NCI-H460 (cell line): ENCODE measurements at places on chromosomes 16 and 17.

GRCh38 chr16:85641776-85642176, 28.7 kb downstream of the GSE1 start:
- DNase-seq, result no peak

GRCh38 chr17:76556765-76557367, 17.0 kb downstream of the PRCD start:
- DNase-seq, result no peak

GRCh38 chr17:47188271-47188875, 722 bp downstream of the CDC27 start:
- DNase-seq, result no peak

DNA sequence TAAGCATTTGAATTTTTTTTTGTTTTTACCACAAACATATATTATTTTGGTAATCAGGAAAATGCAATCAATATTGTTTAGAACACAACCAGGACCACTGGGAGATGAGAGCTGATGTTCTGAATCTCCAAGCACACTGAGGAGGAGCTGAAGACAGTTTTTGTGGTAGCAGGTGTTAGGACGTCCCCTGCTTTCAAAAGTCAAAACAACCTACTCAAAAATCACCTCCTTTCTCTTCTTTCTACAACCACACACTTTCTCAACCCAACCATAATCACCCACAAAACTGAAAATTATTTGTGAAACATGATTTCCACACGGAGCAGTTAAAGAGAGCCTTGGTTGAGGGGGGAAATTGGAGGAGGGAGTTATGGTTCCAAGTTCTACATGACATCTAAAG, 26.7 kb upstream of the CFAP20 start:
- no peak for DNase-seq

- no peak for DNase-seq
Observed at GRCh38 chr16:67530013-67530939, 1.6 kb downstream of the RIPOR1 start.

GRCh38 chr17:66858226-66859083, 23.5 kb downstream of the CACNG5 start:
- no peak for DNase-seq

DNA sequence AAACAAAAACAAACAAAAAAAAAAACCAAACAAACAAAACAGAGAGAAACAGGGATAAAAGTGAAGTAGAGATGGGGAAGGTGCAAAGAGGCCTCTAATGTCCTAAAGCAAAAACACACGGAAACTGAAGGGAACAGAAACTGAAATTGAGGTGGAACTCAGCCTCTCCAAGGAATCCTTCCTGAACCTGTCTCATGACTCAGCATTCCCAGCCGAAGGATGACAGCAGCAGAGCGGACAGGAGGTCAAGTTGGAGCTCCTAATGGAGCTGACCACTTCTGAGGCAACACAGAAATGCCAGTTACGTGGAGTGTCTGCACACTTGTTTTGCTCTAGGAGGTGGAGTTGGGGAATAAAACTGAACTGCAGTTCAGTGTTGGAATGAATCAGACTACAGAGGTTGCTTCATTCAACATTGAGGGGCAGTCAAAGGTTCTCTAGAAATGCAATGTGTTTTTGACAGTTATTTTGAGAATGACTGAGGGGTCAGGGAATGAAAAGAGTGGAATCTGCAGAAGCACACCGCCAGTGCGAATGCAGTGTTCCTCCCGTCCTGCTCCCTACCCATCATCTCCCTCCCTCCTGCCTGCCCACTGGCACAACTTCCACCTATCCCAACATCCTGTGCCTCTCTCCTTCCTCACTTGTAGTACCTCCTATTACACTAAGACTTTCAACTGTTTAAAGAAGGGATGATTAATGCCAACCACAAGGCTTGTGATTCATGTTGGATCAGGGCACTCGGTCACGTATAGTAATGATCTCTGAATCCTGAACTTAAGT, 6.3 kb downstream of the UBE2O start:
- DNase-seq, result peak; percentile 73

DNA sequence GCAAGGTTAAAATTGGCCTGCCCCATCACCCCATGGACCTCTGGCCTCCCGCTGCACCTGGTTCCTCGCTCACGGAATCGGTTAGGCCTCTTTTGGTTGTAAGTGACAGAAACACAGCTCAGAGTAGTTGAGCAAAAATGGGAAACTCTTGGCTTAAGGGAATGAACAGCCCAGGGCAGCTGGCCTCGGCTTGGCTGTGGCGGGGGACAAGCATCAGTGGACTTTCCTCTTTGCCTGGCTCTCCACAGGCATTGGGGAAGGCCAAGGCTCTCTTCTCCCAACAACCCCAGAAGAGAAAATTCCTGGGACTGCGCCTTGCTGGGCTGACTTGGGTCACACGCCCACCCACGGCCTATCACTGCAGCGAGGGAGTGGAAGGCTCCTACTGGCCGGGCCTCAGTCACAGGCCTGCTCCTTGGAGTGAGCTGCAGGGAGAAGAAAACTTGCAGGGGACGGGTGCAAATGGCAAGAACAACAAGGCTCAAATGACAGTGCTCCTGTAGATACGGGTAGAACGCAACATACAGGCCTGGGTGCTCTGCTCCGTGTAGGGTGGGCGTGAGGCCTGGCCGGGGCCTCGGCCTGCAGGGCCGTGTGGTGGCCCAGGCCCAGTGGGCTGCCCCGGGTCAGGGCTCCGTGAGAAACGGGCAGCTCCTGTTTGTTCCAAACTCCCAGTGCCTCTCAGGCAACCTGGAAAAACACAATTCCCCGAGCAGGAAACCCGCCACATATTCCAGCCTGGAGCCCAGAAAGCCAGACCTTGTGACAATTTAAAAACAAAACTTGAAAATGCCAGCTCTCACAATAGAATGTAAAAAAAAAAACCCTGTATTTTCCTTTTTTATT, 25.0 kb upstream of the ATP2A3 start:
- no peak for DNase-seq

DNA sequence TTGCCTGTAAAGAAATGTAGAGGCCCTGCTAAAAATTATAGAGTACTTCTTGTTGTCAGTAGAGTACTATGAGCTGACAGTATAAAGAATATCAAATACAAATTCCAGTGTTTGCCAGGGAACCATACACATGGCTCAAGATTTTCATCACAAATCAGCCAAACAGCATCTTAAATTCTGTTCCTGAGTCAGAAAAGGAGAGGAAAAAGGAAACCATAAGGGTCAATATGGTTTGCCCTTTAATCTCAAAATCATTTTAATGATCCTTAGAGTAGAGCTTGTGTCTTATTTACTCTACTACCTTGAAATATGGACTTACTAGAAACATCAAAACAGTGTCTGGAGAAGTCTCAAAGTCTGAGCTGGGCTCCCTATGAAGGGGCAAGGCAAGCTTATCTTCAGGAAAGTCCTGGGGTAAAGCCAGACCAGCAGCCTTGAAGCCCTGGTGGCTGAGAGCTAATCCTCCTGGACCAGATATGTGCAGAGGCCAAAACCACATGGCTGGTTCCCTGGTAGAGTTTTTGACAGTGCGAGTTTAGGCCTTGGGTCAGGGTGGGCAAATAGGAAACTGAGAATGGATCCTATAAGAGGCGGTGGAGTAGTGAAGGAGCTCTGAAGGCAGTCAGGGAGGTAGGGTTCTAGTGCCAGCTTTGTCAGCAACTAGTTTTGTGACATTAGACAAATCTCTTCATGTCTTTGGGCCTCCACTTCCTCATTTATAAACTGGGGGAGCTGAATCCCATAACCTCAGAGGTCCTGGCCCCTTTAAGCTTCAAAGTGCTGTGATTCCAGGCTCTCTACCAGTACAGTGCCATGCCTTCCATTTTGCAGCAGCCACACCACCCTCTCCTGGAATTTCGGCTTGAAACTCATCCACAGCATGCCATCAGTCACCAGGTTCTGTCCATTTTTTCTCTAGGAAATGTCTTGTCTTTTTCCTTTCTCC, 38.9 kb downstream of the MRTFB start:
- DNase-seq, result no peak

DNA sequence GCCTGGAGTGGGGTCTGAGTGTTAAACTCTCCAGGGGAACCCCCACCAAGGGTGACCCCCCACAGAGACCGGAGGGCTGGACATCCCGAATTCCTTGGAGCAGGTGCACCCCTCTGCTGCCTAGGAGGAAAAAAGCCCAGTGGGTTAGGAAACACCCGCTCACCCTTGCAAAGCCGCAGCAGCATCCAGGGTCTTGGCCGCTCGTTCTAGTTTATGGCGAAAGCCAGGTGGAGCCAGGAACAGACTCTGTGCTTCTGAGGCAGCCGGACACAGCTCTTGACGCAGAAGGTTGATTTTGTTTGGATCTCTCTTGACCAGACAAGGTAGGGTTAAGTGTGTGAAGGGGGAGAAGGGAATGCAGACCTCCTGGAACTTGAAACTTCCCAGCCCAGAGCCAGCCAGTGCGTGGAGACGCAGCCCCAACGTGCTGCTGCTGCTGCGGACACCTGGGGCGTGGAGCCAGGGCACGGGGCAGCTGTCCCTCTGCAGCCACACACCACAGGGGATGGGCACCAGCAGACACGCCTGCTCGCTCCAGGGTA, 154.5 kb downstream of the LAT start:
- no peak for DNase-seq

DNA sequence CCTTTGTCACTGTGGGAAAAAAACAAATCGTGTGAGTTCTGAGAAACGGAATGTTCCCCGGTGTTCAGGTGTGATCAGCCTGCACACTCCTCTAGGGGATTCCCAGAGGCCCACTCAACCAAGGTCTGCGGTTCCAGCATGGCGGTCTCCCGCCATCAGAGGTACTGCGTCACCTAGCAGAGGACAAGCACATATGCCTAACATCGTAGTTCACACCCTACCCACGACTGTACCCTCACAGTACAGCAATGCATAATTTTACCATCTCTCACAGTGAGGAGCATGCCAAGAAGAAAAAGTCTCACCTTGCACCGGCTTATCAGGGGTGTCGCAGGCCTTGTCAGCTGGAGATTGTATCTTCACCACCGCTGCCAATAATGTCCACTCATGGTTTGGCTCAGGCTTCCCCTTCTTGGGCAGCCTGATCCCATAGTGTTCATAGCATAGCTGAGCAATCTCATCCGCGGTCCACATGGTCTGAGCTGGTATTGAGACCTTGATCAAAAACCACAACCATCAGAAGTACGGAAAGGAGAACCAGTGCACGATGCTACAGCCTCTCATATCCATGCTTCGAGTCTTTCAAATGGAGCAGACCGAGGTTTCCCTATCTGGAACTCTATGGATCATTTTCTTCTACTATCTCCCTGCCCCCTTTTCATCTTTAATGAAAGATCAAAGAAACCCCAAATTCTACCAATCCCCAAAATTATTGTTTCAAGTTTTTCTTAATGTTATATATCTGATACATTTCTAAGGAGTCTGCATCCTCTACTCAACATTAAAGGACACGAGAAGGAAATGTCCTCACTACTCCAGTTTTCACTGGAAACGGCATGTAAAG, 2.5 kb downstream of the ADAT1 start:
- no peak for DNase-seq

DNA sequence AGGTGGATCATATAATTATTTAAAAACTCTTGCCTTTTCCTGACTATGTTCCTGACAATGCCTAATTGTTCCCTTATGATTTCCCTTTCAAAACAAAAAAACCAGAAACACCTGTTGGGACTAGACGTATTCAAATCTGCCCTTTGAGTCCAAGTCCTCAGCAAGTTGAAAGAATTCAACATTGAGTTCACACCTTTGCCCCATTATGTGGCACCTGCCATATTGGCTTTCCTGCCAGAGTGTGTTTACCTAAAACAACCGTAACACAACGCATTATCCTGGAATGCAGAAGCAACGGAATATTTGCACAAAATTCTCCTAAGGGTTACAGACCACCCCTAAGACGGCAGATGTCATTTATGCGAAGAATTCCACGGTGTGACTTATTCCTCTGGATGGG, 105.9 kb downstream of the ZFHX3 start:
- no peak for DNase-seq

DNA sequence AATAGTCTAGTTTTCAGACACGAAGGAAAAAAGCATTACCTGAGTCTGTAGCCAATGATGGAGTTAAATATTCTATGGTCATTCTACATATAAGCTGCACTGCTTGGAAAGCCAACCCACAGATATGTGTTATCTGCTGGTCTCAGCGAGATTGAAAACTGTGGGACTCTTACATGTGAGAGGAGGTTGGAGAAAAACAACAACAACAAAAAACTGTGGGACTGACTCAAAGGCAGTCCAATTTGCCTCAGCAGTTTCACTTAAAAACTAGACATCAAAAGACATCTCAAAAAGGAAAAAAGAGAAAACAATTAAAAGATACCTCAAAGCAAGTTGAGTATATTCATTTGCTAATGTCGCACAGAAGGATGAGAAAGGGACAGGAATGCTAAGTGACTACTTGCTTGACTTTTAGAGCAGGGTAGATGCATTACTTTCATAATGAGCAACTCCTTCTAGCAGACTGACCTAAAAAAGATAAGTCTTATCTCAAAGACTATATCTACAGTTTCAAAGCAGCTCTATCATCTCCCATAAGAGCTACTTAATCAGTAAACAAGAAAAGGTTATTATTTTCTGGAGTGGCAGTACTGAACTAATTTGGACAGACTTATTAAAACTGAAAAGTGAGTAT, 35.5 kb upstream of the ITGA2B start:
- no peak for DNase-seq

DNA sequence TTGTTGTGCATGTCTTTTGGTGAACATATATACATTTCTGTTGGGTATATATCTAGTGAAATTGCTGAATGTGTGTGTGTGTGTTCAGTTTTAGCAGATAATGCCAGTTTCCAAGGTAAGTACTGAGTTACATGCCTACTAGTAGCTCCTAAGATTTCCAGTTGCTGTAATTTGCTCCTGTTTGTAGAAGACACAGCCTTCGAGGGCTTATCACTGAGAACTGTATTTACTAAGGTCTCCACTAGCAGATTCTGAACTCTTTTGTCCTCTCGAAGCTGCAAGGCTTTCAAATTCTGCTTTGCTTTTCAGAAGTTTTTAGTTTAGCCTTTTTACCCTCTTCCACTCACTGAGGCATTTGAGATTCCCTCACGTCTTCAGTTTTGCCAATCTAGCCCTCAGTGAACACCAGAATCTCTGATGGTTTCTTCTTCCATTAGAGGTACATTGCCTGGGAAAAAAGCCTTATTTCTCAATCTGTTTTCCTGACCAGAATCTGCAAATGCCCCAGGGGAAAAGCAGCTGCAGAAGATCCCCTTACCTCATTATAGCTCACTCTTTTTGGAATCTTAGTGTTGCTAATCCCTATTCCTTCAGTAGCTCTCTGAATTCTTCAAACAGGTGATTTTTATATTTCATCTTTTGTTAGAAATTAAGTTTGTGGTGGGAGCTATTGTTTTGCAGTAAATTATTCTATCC, 52.9 kb downstream of the NF1 start:
- no peak for DNase-seq

- no peak for DNase-seq
Observed at GRCh38 chr16:66152181-66152580, 214.3 kb upstream of the CDH5 start.

GRCh38 chr17:31509805-31510177, 118.3 kb downstream of the RAB11FIP4 start:
- DNase-seq, result no peak

GRCh38 chr16:86248310-86248905, 261.9 kb upstream of the FOXF1 start:
- DNase-seq, result no peak
